RPMI7951 (cell line): ENCODE measurements at places on chromosomes 11 and 22.

- DNase-seq: no peak
These were observed at the start of gene CHRDL2 for GRCh38 chr11:74731301-74732094. Gene CHRDL2, minus strand, starts transcription at chr11:74731426. Its CDS starts 538 bp downstream, at chr11:74730888.

DNA sequence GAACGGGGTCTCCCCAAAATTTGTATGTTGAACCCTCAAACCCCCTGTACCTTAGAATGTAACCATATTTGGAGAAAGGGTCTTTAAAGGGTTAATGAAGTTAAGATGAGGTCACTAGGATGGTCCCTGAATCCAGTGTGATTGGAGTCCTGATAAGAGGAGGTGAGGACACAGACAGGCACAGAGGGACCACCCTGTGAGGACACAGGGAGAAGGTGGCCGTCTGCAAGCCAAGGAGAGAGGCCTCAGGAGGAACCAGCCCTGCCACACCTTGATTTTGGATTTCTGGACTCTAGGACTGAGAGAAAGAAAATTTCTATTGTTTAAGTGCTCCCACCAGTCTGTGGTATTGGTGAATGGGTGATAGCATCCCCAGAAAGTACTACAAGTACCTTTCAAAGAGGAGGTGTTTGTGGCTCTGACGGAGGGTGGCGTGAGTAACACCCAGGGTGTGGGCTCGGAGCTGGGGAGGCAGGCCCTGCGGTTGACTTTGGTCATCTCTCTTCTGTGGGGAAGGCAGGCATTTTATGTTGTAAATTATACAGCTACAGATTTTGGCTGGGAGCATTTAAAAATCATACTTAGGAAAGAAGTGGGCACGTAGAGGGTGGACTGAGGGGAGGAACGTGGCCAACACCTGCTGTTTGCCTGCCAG lies 13.8 kb downstream of the MRGPRF start:
- DNase-seq: no peak

DNA sequence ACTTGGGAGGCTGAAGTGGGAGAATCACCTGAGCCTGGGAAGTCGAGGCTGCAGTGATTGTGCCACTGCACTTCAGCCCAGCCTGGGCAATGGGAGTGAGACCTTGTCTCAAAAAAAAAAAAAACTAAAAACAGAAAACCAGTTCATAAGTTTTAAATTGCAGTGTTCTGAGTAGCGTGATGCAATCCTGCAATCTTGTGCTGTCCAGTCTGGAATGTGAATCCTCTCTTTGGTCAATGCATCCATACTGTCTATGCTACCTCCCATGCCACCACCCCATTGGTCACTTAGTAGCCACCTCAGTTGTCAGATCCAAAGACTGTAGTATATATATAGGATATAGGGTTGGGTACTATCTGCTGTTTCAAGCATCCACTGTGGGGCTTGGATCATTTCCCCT lies 11.1 kb downstream of the YAP1 start:
- no peak for DNase-seq

GRCh38 chr11:93208663-93209270 lies 11.0 kb upstream of the SLC36A4 start:
- no peak for DNase-seq

DNA sequence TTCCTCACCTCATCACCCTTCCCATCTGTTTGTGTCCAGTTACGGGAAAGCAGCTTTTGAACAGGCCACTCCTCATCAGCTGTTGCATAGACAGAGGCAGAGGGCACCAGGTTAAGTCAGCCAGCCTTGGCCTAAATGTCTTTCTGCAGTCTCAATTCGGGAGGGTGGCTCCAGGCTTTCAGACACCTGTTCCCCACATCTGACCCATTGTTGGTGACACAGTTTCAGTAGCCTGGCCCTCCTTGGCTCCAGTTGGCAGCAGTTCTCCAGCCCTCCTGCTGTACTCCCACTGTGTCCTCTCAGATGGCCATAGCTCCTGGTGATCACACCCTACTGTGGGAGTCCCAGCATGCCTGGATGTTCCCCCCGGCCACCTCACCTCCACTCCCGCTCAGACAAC lies 70.8 kb upstream of the MYOD1 start:
- no peak for DNase-seq

- DNase-seq: no peak
These were observed 800.9 kb upstream of the CHORDC1 start for GRCh38 chr11:91023731-91024130.

DNA sequence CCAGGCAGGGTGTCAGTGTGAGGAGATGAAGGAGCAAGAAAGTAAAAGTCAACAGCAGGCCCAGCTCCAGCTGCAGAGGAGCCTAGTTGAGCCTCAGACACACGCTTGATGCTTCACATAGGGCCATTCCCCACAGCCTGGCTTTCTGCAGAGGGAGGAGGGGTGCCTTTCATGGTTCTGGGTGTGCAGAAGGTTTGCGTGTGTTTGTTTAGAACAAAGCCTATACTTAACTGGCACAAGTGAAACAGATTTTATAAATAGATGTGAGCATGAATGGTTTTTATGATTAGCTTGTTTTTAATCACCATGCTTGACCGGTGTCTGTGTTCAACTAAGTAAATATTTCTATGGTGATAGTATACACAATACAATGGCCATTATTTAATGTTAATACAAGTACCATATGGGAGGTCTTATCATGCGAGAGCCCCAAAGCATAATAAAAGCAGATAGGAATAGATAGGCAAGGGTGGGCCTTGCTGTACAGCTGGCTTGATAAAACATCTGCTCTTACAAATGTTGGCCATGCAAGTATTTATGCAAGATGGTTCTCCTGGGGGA lies 290.2 kb downstream of the ETS1 start:
- DNase-seq: no peak

GRCh38 chr11:45662665-45663485 lies 2.5 kb downstream of the CHST1 start:
- peak; percentile 83 for DNase-seq

DNA sequence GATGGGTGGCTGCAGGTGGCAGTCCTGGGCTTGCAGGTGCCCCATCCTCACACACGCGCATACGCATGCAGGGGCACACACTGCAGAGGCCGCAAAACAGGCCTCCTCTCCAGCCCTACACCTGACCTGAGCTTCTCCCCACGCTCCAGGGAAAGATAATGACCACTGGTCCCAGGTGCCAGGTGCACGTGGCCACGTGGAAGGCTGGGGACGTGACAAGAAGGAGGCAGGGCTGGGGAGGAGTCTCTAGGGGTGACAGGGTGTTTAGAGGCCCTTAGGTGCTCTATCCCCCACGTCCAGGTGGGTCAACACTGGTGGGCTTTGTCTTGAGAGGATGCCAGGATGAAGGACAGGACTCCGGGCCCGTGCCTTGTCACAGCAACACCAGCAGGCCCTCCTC lies 23.5 kb upstream of the CPT1A start:
- DNase-seq: no peak

GRCh38 chr11:121606354-121606753 lies 153.6 kb upstream of the SORL1-AS1 start:
- DNase-seq: no peak

GRCh38 chr11:126725043-126725442 lies 275.5 kb downstream of the KIRREL3 start:
- DNase-seq: no peak

- no peak for DNase-seq
These were observed 1080.8 kb upstream of the TENM4 start for GRCh38 chr11:80521592-80521991.

- DNase-seq: no peak
These were observed 663.2 kb downstream of the CNTN5 start for GRCh38 chr11:99683933-99684332.

DNA sequence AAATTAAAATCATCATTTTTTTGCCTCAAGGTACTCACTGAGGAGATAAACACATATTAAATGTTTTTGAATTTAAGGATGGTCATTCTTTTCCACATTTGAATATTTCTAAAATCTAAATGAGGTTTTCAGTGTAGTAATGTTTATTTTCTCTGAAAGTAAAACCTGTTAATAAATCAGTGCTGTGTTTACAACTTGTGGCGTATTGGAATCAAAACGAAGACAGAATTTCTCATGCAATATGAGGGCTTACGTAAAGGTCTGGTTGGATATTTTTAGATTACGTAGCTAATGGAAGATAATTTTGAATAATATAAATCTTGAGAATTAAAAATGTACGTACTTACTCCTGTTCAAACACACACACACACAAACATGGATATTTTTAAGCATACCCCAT lies 106.8 kb upstream of the LUZP2 start:
- no peak for DNase-seq

DNA sequence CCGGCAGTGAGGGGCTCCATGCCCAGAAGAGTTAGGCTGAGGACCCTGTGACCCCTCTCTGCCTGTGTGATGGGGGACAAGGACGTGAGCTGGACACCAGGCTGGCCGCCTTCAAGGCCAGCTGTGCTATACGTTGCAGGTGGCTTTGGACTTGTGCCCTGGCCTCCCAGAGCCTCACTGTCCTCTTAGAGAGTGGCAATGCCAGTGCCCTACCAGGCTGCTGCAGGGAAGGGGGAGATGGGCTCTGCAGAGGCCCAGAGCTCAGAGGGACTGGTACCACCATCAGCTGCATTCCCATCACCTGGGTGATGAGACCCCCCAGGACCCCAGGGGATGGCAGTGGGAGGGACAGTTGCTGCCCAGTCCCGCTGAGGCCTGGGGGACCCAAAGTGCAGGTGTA lies 90.4 kb upstream of the SHISAL1 start:
- DNase-seq: no peak

GRCh38 chr11:85394283-85394682 lies 232.9 kb downstream of the DLG2 start:
- DNase-seq: no peak

- peak; percentile 36 for DNase-seq
These were observed 109.7 kb upstream of the USP47 start for GRCh38 chr11:11732116-11732515.

DNA sequence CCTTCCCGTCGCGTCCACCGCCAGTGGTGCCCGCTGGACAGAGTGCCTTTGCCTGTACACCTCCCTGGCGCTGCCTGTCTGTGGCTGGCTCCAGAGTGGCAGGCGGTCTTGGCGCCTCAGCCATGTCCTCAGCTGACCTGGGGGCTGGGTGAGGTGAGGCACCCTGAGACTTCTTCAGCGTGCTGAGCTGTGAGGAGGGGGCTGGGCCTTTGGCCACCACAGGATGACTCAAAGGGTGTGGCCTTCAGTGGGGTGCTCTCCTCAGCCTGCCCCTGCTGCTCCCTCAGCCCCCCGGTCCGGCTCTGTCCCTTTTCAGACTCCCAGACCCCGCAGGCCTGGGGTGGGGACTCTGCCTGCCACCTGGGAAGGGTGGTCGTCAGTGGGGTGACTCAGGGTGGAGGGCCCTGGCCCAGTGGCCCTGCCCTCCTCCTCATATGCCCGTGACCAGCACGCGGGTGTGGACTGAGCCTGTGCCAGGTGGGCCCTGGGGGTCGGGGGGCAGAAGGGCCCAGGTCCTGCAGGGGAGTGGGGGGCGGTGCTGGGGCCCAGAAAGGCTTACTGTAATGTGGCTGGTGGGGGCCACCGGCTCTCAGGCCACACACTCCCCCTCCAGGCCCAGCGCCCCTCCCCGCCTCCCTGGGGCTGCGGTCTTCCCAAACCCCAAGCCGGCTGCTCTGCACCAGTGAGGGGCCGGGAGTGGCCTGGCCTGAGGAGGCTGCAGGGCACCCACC lies 15.9 kb downstream of the CRELD2 start:
- no peak for DNase-seq

DNA sequence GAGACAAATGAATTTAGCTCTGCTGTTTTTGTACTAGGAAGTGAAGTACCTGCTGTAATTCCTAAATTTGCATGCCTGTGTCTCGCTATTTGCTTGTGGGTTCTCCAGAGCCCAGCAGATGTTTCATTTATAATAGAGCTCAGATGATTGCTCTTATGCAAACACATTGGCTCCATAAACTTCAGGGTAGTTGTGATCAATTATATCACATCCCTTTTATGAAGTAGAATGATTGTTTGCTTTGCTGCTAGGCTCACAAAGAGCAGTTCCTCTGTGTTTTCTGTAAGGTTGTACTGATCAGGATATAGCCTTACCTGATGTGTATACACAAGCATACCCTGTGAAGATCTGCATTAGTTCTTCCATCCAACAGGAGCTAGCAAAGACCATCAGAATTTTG lies 64.1 kb downstream of the C11orf87 start:
- DNase-seq: no peak

- DNase-seq: peak; percentile 70
These were observed at the start of gene OR6A2 for GRCh38 chr11:6799402-6799801. Gene OR6A2, minus strand, starts transcription at chr11:6799689. Its CDS starts 3,981 bp downstream, at chr11:6795708.

GRCh38 chr22:40908895-40909294 lies 42.3 kb upstream of the RBX1 start:
- DNase-seq: no peak

GRCh38 chr11:59611570-59612565 lies 3.7 kb downstream of the OSBP start:
- no peak for DNase-seq

GRCh38 chr11:38553148-38553547 lies 1955.1 kb upstream of the RAG2 start:
- no peak for DNase-seq

DNA sequence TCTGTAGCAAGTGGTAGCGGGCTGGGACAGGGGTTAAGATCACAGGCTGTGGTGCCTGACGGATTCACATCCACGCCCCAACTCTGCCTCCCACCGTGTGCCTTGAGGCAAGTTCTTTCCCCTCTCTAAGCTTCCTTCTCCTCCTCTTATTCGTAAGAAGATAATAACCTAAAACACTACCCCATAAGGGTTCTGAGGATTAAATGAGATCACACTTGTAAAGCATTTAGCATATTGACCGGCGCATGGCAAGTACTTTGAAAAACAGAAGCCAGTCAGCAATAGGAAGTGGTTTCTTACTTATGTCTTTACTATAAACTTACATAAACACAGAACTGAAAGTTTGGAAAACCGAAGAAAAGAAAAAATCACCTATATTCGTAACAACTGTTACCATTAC lies 15.5 kb upstream of the LMO2 start:
- DNase-seq: no peak

GRCh38 chr11:117333917-117334316 lies 6.3 kb downstream of the CEP164 start:
- DNase-seq: no peak

DNA sequence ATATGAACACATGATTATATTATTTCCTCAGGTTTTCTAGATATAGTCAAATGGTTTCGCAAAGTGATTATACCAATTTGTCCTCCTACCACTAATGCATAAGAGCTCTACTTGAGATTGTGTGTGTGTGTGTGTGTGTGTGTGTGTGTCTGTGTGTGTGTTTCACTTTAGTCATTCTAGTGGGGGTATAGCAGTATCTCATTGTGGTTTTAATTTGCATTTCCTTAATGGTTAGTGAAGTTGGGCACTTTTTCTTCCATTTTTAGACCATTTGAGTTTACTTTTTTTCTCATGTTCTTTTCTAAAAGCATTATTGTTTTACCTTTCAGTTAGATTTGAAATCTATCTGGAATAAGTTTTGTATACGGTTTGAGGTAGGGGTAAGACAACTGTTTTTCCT lies 12.9 kb downstream of the CAPN5 start:
- no peak for DNase-seq

DNA sequence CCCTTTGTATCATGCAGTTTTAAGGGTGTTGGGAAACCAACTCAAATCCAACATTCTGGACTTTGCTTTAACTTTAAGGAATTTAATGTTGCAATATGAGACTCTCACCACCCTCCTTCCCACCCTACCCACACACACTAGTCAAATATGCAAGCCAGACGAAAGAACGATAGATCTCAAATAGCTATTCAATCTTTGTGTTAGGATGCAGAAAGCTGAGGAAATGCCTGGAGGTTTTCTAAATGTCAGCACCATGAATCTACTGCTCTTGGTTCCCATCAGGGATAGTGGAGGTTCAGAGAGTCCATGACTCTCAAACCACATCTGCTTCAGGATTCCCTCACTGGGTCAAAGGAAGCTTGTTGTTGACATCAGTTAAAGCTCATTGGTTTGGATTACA lies 33.7 kb downstream of the EXPH5 start:
- no peak for DNase-seq
